H9 (cell line): ENCODE measurements at places on chromosomes 4 and X. TPM values are rescaled to one million over a fixed set of nuclear protein-coding genes. Genes with fewer than 3 reads are reported as not detected.

NRK gene
- 1.4 TPM in 2 replicates for total RNA-seq

SPANXD gene
- not detected in 2 replicates for total RNA-seq

LRIT3 gene
- total RNA-seq: 0.07 and 0.09 TPM in 2 replicates

RNF128 gene
- total RNA-seq: 0.09 and 0.13 TPM in 2 replicates

GDPD2 gene
- 13.9 and 14.1 TPM in 2 replicates for total RNA-seq

KIF4A gene
- total RNA-seq: 41.4 and 41.8 TPM in 2 replicates

AFM gene
- total RNA-seq: not detected in 2 replicates

FAM47E gene
- total RNA-seq: 1.0 and 2.0 TPM in 2 replicates

PCDH11X gene
- total RNA-seq: 29.4 and 31.0 TPM in 2 replicates

PLXNB3 gene
- total RNA-seq: 1.8 and 1.9 TPM in 2 replicates

MAB21L2 gene
- total RNA-seq: not detected in 2 replicates

ZBED1 gene
- total RNA-seq: 61.1 and 63.8 TPM in 2 replicates

PDE5A gene
- total RNA-seq: 14.8 and 15.7 TPM in 2 replicates

STARD8 gene
- total RNA-seq: 0.39 and 0.52 TPM in 2 replicates

TIMP1 gene
- 65.1 and 72.5 TPM in 2 replicates for total RNA-seq

PALLD gene
- total RNA-seq: 15.7 and 18.3 TPM in 2 replicates

NKX6-1 gene
- 0.09 TPM in 1 of 2 replicates, not detected in the other for total RNA-seq

SASH3 gene
- not detected in 2 replicates for total RNA-seq

MBNL3 gene
- total RNA-seq: 2.4 and 2.6 TPM in 2 replicates

PTTG2 gene
- total RNA-seq: not detected in 2 replicates

HDX gene
- 4.0 and 5.0 TPM in 2 replicates for total RNA-seq

SPATA4 gene
- not detected in 2 replicates for total RNA-seq

SHROOM3 gene
- total RNA-seq: 27.0 and 27.6 TPM in 2 replicates

SH3RF1 gene
- 14.9 and 15.3 TPM in 2 replicates for total RNA-seq

NLRP2B gene
- not detected in 2 replicates for total RNA-seq

NWD2 gene
- not detected in 2 replicates for total RNA-seq

CYBB gene
- total RNA-seq: 0.04 and 0.07 TPM in 2 replicates

MID1 gene
- total RNA-seq: 32.9 and 33.1 TPM in 2 replicates

MAGIX gene
- total RNA-seq: 1.3 and 1.9 TPM in 2 replicates

SSX4B gene
- 0.29 TPM in 1 of 2 replicates, not detected in the other for total RNA-seq

SLC4A4 gene
- 0.92 and 1.1 TPM in 2 replicates for total RNA-seq

TNIP3 gene
- total RNA-seq: not detected in 2 replicates

MAGEA12 gene
- total RNA-seq: not detected in 2 replicates

DRD5 gene
- total RNA-seq: not detected in 2 replicates

LRP2BP gene
- total RNA-seq: 0.20 and 0.46 TPM in 2 replicates

HHIP gene
- 2.7 and 3.8 TPM in 2 replicates for total RNA-seq

TRIM60 gene
- total RNA-seq: not detected in 2 replicates

SPANXA1 gene
- not detected in 2 replicates for total RNA-seq

ASB12 gene
- 0.29 and 0.46 TPM in 2 replicates for total RNA-seq
